ENCODE measurements at places on chromosomes 16 and 17.

GRCh38 chr17:47847341-47848197, 3.4 kb downstream of the SP6 start:
- no peak for DNase-seq

GRCh38 chr16:14362774-14363371, 267.2 kb downstream of the PARN start:
- no peak for DNase-seq

- peak; percentile 25 for DNase-seq
Measured at GRCh38 chr16:82229800-82230619, 60.0 kb upstream of the MPHOSPH6 start.

DNA sequence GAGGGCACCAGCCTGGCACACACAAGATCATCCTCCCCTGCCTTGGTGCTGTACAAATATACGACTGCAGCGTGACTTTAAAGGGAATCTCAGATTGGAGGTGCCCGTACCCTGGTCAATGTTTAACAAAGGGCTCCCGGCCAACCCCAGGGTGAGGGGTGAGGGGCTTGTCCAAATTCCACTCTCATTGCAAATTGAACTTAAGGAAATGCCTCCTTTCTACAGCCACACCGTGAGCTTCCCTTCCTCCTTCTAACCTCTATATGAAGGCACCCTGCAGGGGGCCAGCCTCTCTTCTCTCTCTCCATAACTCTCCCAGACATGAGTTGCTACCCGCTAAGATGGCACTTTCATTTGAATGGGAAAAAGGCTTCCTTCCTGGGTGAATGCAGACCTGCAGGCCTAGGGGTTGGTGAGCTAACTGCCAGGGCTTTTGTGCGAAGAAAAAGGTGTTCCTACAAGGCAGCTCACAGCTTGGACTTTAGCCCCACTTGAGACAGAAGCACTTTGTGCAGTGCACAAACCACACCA, 76.6 kb downstream of the IRF8 start:
- no peak for DNase-seq

DNA sequence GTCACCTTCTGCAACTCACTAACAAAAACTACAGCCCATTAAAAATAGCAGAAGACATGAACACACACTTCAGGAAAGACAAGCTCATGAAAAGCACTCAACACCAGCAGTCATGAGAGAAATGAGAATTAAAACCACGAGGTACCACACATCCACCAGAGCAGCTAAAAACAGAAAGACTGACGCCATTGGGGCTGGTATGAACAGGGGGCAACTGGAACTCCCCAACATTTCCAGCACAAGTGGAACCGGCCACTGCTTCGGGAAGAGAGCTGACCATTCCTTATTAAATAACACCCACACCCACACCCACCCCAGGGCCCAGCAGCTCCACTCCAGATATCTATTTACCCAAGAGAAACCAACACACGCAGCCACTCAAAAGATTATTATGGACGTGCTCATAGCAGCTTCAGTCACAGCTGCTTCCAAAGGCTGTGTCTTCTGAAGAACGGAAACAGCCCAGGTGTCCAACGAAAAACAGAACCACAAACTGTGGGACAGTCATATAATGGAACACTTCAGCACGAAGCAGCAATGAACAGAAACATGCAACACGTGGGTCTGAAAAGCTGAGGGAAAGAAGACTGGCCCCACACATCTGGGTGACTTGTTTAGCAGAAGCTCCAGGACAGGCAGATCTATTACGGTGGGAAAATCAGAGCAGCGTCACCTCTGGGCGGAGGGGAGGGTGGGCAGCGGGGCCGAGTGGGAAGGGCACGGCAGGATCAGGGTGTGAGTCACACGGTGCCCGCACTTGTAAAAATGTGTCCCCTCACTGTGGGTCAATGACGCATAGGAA, 41.1 kb downstream of the KLHDC4 start:
- no peak for DNase-seq

DNA sequence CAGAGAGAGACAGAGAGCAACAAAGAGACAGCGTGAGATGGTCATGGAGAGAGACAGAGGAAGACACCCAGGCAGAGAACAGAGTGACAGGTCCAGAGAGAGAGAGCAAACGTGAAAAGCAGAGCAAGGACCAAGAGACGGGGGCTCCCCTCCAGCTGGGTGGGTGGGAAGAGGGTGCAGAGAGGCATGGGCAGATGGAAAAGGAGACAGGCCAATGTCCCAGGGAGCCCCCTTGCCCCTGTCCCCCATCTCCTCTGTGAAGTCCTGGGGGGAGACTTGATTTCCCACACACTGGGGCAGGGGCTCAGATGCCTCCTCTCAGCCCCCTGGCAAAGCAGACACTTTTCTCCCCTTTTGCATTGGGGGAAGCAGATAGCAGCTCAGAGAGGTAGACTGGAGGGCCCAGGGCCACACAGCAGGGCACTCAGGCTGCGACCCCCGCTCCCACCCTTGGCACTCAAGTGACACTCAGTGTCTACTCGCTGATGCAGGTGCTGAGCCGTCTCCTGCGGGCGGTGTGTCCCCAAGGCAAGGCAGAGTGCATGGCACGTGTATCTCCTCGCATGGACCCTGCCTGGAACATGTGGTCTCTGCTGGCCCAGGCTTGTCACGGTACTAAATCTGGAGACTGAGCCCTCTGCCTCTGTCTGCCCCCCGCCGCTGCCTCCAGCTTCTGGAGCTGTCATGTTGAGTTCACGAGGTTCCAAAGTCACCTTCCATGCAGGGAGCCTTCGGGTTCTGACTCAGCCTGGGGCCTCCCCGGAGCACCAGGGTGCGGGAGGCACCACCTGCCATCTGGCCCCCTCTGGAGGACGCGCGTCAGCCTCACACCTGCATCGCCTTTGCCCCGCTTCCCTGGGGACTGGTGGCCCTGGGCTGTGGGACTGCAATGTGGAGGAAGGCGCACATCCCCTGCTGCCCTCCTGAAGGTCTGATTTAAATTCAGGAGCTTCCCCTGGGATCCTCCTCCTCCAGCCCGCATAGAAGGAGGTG, 215.9 kb upstream of the GSE1 start:
- DNase-seq, result peak; percentile 10

DNA sequence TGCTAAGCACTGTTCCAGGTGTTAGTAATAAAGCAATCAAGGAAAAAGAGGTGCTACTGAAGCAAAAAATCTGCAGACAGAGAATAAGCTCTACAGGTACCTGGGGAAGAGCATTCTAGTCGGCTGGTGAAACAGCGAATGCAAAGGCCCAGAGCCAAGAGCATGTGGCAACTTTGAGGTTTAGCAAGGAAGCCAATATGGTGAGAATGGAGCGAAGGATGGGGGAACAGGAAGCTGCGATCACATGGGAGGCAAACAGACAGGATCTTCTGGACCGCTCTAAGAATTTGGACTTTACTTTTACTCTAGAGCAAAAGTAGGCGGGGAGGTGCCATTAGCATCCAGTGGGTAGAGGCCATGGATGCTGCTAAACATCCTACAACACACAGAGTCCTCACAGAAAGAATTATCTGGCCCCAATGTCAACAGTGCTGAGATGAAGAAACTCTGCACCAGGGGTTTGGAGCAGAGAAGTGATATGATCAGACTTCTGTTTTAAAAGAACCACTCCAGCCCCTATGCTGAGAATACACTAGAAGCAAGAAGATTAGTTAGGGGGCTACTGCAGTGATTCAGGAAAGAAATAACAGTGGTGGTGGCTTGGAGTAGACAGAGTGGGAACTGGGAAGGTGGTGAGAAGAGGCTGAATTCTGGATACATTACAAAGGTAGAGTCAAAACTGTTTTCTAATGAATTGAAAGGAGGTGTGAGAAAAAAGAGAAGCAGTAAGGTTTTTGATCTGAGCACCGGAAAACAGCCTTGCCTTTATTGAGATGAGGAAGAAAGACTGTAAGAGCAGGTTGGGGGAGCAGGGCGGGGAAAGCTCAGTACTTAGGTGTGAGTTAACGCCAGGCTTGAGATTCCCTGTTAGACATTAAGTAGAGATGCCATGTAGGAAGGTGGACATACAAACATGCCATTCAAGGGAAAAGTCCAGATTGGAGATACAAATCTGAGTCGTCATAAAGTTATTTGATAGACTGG, 11.0 kb downstream of the EFTUD2 start:
- DNase-seq, result no peak

- DNase-seq, result no peak
Measured at GRCh38 chr17:17400566-17401184, 76.1 kb upstream of the MED9 start.

DNA sequence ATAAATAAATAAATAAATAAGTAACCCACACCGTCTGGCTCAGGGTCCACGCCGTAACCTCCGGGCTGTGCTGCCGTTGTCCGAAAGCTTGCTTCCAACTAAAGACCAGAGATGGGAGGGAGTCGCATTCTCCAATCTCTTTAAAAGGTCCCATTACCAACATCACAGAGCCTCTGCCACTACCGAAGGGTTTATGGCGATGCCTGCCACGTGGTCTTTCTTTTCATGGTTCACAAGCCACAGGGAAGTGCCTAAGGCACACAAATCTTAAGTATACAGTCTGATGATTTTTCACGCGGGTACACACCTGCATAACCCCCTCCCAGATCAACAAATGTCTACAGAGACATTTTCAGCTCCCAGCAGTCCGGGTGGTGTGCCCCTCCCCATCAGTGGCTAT, 1.4 kb downstream of the COTL1 start:
- peak; percentile 21 for DNase-seq

- no peak for DNase-seq
Measured at GRCh38 chr17:4553669-4554068, 1.5 kb downstream of the MYBBP1A start.

- peak; percentile 73 for DNase-seq
Measured at GRCh38 chr16:14013571-14014283, 57.4 kb upstream of the MRTFB start.

DNA sequence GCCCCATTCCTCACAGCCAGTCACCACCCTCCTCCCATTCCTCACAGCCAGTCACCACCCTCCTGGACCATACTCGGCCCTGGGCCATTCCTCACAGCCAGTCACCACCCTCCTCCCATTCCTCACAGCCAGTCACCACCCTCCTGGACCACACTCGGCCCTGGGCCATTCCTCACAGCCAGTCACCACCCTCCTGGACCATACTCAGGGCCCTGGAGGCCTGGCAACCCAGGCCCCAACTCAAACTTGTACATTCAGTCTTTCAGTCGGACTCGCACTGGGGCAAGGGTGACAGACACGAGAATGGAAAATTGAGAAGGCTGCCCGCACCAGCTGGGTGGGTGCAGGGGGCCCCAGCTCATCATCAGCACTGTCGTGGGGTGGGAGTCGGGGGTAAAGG, 30.4 kb upstream of the FOXK2 start:
- no peak for DNase-seq

DNA sequence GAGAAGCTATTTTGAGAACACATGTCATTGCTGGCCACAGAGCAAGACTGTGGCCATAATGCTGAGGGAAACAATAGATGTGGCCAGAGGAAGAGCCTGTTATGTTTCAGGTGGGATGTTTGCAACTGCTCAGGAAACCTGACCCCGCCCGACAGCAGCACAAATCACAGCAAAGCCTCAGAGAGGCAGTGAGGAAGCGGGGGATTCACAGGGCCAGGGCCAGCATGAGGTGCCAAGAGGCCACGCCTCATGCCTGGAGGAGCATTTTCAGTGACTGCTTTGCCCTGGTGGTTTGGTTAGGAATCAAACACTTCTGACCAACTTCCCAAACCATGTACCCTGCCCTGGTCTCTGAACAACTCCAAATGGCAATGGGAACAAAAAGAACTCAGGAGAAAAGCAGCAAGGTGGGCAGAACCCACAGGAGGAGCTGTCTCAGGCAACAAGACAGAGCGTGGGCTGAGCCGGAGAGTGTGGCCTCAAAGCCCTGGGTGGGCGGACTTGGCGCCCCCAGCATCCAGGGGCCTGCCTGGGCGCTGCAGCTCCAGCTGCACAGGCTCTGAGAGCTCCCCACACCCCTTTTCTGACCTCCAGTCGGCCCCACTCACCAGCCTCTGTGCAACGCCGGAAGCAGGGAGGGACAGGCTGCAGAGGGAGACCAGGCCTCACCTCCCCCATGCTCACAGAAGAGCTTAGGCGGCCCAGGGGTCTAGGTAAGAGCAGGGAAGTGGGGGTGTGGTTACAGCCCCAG, 20.6 kb downstream of the HIC1 start:
- no peak for DNase-seq

GRCh38 chr17:66920950-66921349, 43.6 kb upstream of the CACNG4 start:
- DNase-seq, result no peak

- no peak for DNase-seq
Measured at GRCh38 chr17:2002767-2003329, 22.3 kb downstream of the RTN4RL1 start.

DNA sequence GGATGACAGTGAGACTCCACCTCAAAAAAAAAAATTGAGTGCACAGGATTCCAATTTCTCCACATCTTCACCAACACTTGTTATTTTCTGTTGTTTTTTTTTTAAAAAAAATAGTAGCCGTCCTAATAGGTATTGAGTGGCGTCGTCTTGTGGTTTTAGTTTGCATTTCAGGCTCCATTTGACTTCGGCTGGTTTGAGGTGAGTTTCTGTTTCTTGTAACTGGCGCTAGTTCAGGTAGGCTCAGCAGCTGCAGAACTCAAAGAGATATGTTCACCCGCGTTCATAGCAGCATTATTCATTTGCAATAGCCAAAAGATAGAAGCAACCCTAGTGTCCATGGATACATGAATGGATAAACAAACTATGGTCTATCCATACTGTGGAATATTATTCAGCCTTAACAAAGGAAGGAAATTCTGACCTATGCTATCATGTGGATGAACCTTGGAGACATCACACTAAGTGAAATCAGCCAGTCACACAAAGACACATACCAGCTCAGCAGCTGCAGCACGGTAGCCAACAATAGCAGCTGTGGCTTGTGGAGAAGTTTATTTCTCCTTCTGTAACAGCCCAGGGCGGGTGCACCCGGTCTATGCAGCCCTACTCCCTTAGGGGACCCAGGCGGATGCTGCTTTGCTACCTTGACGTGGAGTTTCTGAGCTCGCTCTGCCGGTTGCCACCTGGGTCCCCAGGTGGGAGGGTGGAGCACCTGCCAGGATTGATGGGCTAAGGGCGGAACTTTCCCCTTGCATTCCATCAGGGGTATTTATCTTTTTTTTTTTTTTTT, 44.9 kb downstream of the TMEM235 start:
- no peak for DNase-seq

- DNase-seq, result no peak
Measured at GRCh38 chr17:14334919-14335318, 34.0 kb downstream of the HS3ST3B1 start.

GRCh38 chr17:80861892-80862291, 129.7 kb upstream of the CHMP6 start:
- DNase-seq, result peak; percentile 22

- DNase-seq, result peak; percentile 75
Measured at GRCh38 chr16:14529010-14529669, 100.9 kb downstream of the PARN start.

DNA sequence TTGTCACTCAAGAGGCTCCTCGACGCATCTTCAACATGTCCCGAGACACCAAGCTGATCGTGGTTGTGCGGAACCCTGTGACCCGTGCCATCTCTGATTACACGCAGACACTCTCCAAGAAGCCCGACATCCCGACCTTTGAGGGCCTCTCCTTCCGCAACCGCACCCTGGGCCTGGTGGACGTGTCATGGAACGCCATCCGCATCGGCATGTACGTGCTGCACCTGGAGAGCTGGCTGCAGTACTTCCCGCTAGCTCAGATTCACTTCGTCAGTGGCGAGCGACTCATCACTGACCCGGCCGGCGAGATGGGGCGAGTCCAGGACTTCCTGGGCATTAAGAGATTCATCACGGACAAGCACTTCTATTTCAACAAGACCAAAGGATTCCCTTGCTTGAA, 101.0 kb downstream of the HS3ST2 start:
- no peak for DNase-seq

- DNase-seq, result no peak
Measured at GRCh38 chr17:37081287-37081686, 132.5 kb downstream of the AATF start.

- DNase-seq, result no peak
Measured at GRCh38 chr17:32496395-32497073, 9.7 kb downstream of the CDK5R1 start.
